Activated effector memory CD4-positive, alpha-beta T cell treated with Interleukin-2 at 50 U/mL for 16 hours (primary cell): ENCODE measurements at places on chromosomes 2 and 18.

DNA sequence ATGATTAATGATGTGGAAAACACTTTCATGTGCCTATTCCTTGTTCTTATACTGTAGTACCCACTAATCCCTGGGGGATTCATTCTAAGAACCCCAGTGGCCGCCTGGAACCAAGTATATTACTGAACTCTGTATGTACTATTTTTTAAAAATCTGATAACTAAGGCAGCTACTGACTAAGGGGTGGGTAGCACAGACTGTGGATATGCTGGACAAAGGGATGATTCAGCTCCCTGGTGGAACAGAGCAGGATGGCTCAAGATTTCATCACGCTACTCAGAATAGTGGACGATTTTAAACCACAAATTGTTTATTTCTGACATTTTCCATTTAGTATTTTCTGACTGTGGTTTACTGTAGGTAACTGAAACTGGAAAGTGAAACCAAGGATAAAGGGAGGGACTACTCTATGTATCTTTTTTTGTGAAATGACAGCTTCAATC lies 41.8 kb upstream of the CDC42EP3 start:
- DNase-seq: no peak

DNA sequence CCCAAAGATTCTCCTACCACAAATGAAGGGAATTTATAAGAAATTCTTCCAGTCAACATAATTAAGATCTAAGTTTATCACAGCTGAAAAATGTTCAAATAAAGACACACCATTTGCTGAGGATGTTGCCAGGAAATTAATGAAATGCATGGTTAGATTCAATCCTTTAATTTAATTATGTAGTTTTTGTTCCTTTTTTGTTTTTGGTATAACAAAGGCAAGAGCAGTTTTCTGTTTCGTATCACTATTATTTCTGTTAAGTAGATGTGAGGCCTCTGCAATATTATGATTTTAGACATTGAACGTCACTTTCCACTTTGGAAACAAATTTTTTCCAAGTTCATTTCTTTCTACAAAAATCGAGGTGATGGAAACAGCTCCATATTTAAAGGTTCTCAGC lies 440.0 kb downstream of the THSD7B start:
- DNase-seq: no peak

- DNase-seq: no peak
Observed at GRCh38 chr2:2777876-2778275, 446.8 kb upstream of the MYT1L start.

- DNase-seq: no peak
Observed at GRCh38 chr18:45518311-45519155, 96.7 kb upstream of the SLC14A2 start.

DNA sequence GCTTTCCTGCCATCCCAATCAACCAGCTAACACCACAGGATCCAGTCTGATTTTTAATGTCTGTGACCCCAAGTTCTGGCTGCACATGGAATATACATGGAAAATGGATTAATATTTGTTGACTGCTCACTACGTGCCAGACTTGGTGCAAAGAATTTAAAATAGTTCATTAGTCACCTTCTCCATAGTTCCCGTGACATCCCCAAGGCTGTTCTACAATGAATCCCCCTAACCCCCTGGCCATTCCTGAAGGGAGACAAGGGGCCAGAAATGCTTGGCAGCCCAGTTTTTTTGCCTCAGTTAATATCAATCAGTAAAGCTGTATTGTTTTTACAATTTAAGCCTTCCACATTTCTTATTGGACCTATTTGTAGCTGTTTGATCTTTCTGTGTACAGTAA lies 71.0 kb upstream of the ST3GAL5 start:
- DNase-seq: no peak

GRCh38 chr18:75871596-75871995 lies 444.1 kb upstream of the SMIM21 start:
- no peak for DNase-seq

DNA sequence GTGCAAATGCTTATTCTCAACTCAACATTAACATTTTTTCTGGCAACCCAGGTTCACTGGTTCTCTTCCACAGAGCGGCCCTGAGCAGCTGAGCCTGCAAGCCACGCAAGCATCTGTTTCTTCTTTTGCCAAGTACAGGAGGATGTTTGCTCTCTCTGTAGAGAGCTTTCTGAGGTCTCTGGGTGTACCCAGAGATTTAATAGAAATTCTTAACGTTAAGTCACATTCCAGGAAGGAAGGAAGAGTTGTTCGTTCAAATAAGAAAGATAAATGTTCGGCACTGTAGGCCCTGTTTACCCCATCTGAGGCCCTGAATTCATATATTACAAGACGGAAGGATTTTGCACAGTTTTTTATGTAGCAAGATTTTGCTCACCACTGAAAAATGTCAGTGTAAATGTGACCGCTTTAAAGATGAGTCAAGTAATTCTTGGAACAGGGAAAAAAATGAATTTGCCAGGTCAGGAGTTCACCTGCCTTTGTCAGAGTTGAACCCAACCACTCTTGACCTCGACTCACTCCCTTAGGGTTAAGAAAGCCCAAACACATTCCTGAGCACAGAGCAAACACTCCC lies 30.1 kb downstream of the KCTD18 start:
- no peak for DNase-seq
